ENCODE measurements at places on chromosomes 2 and 18.

DNA sequence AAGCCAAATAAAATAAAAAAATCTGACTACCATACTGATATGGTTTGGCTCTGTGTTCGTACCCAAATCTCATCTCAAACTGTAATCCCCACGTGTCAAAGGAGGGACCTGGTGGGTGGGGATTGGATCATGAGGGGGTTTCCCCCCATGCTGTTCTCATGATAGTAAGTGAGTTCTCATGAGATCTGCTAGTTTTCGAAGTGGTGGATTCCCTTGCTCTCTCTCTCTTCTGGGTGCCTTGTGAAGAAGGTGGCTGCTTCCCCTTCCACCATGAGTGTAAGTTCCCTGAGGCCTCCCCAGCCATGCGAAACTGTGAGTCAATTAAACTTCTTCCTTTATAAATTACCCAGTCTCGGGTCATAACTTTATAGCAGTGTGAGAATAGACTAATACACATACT is 123.8 kb upstream of the WDSUB1 start:
- DNase-seq: no peak

DNA sequence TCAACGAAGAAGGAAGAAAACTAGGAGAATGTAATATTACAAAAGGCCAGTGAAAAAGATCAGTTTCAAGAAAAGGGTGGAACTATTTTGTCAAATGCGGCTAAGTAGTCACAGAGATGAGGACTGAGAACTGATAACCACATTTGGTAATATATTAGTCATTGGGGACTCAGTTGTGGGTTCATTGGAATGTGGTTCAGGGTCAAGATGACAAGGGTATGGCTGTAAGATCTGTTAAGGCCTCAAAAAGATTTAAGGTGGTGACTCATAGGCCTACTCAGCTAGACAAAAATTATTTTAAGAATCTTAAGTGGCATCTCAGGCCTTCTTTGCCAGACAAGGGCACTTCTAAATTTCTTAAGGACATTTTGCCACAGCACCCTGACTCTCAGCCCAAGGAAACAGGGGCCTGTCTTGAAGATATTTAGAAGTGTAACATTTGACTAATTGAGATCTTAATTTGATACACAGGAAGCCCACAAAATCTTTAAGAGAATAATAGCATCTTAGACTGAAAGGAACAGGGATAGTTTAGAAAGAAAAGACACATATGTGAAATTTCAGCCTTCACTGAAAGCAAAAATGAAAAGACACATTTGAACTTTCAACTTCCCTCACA is 81.3 kb downstream of the STRADB start:
- peak; percentile 41 for DNase-seq

GRCh38 chr2:47386551-47386950 is 16.4 kb upstream of the MSH2 start:
- DNase-seq: peak; percentile 59

- DNase-seq: no peak
Measured at GRCh38 chr2:240786871-240787311, 33.1 kb downstream of the KIF1A start.

DNA sequence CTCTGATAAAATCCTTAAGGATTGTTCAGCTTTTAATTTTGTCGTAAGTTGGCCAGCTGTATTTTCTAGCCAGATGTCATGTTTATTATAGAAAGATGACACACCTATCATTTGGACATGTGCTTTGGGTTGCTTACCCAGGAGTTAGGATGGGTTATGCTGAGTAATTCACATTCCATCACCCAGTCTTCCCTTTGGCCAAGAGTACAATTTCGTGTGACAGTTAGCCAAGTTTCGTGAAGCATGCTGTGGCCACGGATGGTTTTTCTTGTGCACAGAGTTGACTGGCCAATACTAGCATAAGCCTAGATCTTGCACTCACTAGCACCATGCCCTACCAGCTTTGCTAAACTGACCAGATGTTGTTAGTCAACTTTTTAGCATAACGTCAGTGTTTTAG is 5.8 kb downstream of the MAPRE3 start:
- no peak for DNase-seq

DNA sequence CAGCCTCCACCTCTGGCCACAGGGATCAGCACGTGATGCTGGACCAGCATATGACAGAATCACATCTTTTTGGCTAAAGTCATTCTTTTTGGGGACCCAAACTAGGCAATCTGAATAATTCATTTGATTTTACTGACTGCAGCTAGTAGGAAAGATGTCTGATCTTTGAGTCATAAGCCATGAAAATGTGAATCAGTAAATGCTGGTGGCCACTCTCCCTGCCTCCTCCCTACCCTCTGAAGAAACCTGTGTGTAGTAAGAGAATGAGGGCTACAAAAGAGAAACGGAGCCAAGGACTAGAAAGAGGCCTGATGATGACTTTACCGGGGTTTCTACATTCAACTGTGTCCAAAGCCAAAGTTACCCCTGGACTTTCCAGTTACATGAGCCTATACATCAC is 10.1 kb upstream of the LRPPRC start:
- no peak for DNase-seq

DNA sequence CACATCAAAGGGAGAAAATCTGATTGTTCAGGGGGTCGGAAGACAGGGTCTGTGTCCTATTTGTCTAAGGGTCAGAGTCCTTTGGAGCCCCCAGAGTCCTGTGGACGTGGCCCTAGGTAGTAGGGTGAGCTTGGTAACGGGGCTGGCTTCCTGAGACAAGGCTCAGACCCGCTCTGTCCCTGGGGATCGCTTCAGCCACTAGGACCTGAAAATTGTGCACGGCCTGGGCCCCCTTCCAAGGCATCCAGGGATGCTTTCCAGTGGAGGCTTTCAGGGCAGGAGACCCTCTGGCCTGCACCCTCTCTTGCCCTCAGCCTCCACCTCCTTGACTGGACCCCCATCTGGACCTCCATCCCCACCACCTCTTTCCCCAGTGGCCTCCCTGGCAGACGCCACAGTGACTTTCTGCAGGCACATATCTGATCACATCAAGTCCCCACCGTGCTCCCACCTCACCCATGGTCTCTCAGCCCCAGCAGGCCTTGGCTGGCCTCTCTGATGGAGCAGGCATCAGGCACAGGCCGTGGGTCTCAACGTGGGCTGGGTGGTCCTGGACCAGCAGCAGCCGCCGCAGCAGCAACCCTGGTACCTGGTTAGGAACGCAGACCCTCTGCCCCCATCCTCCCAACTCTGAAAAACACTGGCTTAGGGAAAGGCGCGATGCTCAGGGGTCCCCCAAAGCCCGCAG is 3.8 kb downstream of the PROC start:
- peak; percentile 17 for DNase-seq

DNA sequence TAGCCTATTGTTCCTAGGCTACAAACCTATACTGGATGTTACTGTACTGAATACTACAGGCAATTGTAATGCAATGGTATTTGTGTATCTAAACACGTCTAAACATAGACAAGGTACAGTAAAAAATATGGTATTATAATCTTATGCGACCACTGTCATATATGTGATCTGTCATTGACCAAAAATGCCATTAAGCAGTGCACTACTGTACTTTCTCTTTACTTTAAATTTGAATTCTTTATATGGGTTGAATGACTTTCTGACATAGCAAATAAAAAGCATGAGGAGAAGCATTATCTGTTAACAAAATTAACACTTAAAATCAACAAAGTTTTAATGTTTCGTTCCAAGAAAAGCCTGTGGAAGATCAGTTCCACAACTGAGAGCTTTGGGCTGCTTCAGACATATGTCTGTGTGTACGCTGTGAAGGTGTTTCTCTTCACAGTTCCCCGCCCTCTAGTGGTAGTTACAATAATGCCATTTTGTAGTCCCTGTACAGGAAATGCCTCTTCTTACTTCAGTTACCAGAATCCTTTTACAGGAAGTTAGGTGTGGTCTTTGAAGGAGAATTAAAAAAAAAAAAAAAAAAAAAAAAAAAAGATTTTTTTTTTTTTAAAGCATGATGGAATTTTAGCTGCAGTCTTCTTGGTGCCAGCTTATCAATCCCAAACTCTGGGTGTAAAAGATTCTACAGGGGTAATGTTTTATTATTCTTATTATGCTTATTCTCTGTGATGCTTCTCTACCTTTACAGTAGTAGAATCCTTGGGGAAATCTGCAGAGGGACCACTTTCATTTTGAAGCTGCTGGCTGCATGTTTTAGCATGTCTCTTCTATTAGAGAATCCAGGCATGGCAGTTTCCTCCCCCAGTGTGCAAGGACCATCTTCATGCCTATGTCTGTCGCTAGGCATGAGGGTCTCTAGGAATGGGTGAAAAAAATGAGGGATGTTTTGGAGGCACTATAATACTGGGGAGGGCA is 54.5 kb downstream of the SCN2A start:
- DNase-seq: peak; percentile 54

GRCh38 chr2:54708584-54709335 is 14.7 kb upstream of the EML6 start:
- peak; percentile 27 for DNase-seq

- no peak for DNase-seq
Measured at GRCh38 chr2:5713101-5713500, 20.9 kb downstream of the SOX11 start.

DNA sequence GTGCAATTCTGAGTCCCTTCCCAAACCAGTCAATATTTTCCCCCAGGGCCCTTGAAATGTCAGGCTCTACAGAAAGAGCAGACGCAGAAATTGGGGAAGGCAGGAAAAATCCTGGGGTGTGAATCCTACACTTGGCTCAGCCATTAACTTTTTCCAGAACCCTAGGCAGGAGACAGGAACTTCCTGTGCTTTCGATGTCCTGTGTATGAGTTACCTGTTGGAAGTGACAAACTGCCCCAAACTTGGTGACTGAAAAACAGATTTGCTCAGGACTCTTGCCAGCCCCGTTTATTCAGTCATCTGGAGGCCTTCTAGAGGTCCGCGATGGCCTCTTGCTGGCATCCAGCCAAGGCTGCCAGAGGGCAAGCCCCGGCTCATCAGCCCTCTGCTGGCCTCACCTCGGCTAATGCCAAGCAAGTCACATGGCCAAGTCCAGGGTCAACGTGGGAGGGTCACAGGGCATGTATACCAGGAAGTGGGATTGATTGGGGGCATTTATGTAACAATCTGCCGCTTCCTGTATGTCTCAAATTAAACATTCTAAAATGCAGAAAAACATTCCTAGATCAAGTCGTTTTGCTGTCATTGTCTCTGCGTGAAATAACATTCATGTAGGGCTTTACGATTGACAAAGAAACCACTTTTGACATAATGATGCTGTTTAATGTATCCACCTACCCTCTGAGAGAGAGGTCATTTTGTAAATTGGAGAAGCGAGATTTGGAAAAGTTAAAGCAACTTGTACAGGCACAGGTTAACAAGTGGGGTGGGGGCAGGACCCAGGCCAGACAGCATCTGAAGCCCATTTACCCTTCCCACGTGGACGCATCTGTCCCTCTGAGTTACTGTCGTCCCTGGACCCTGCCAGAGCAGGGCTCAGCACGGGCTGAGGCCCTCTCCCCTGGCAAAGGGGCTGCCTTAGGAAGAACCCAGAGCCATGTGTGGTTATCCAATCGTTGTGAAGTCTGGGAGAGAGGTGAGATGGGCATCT is 179.4 kb downstream of the INHBB start:
- no peak for DNase-seq

DNA sequence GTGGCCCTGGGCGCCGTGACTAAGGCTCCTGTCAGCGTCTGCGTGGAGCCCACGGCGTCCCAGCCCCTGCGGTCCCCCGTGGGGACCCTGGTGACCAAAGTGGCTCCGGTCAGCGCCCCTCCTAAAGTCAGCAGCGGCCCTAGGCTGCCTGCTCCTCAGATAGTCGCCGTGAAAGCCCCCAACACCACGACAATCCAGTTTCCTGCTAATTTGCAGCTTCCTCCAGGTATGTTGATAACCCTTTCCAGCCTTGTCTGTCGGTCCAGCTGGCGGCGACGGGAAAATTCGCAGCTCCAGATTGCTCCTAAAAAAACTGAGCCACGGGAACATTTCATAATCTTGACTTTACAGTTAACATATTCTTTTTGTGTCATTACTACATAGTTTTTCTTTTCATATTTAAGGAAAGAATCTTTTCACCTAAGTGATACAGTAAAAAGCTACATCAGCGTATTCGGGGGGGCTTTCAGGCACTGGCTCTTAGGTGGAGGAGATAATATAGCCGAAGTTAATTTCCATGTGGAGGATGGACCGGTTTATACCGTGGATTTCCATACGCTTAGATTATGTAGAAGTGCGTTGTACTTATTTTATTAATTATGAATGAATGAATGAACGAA is 916 bp downstream of the TAF4B start:
- DNase-seq: no peak

GRCh38 chr18:11279461-11279860 is 130.1 kb upstream of the PIEZO2 start:
- DNase-seq: no peak

DNA sequence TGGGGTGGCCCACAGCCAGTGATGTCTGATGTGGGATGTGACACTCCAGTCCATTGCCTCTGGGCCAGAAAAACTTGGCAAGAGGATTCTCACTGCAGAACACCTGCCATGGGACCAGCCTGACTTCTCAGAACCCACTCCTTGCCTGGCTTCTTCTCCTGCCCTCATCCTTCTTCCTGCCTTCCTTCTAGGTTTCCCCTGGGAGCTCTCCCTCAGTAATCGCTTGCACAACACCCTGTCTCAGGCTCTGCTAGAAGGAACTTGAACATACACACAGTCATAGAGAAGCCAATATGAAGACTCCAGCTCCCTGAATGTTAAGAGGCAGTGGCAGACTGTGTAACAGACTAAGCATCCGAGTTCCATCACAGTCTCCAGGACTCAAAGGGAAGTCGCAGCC is 4.3 kb upstream of the COL6A3 start:
- no peak for DNase-seq

- peak; percentile 56 for DNase-seq
Measured at GRCh38 chr2:38907743-38908562, 18.3 kb downstream of the ARHGEF33 start.

DNA sequence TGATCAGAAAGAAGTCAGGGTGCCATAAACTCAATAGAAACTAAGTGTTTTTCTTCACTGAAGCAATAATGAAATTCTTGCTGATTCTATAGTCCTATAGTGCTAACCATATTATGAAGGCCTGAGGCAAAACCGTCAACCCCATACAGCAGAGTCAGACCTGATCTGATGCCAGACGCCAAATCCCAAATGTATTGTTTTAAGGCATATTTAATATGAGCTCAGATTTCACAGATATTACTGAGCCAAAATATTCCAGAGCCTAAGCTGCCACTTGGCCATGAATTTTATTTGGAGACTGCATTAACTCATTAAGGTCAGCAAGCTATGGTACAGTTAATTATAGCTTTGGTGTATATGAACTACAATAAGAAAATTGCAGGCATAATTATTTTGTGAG is 53.4 kb downstream of the SCN1A start:
- no peak for DNase-seq

- peak; percentile 68 for DNase-seq
Measured at GRCh38 chr18:25350489-25351251, 1.3 kb downstream of the ZNF521 start.

DNA sequence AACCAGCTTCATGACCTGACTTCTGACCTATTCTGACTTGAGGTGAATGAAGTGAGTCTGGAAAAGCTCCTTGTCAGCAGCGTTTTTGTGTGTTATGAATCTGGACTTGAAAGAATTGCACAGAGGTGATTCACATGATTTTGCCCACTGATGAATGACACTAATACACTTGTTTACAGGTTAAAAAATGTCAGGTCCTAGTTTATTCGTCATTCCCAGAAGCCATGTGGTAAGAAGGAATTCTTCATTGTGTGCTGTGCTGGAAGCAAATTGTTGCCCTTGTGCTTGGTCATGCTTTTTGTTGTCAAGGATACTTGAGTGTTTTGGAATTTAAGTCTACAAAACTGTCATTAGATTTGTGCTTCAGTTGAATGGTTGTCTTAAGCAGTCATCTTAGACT is 15.5 kb downstream of the SEC11C start:
- no peak for DNase-seq
